Mucosa of gallbladder (tissue), 1 donor: ENCODE measurements at places on chromosomes 7 and 10.
A peak's percentile ranks its signal among the peaks of the same experiment; 100 is the strongest.

- peak; percentile 89 for DNase-seq
Measured at GRCh38 chr10:125911990-125912389, 15.6 kb downstream of the FANK1 start.

GRCh38 chr7:106127984-106128780 is 16.1 kb upstream of the SYPL1 start:
- no peak for DNase-seq

DNA sequence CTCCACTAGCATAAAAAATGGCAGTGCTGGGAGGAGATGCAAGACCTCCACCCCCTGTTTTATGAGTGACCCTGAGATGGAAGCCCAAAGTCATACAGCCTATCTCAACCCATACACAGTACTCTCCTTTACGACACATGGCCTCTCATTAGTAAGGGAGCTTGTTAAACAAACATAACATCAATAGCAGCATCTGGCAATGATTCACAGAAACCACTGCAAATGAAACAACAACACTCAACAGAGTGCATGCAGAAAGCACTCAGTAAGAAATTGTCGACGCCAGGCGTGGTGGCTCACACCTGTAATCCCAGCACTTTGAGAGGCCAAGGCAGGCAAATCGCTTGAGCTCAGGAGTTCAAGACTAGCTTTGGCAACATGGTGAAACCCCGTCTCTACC is 27.5 kb upstream of the FIGNL1 start:
- DNase-seq: no peak

- DNase-seq: no peak
Measured at GRCh38 chr10:5692461-5693358, 8.1 kb downstream of the TASOR2 start.

GRCh38 chr10:83522456-83522855 is 616.9 kb upstream of the GHITM start:
- DNase-seq: no peak

- no peak for DNase-seq
Measured at GRCh38 chr7:157689269-157690057, 352.7 kb downstream of the DNAJB6 start.

DNA sequence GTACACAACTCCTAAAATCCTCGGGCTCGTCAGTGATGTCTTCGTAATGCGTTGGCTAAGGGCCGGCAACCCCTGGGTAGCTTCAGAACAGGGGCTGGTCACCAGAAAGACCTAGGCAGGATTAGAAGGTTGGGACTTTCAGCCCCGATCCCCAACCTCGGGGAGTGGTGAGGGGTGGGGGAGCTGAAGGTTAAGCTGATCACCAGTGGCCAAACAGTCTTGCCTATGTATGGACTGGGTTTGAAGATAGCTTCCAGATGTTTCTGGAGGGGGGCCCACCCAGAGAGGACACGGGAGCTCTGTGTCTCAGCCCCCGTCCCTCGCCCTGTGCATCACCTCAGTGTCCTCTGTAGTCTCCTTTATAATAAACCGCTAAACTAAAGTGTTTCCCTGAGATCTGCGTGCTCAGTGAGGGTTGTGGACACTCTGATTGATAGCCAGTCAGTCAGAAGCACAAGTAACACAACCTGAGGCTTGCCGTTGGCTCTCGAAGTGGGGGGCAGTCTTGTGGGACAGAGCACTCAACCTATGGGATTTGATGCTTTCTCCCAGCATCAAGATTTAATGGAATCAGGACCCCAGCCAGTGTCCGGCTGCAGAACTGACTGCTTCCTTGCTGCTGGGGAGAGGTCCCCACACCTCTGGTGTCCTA is 10.0 kb downstream of the PPP2R2D start:
- no peak for DNase-seq

- no peak for DNase-seq
Measured at GRCh38 chr7:41586931-41587640, 115.8 kb downstream of the INHBA start.
